Neural crest cell (in vitro differentiated cells): ENCODE measurements at places on chromosomes 2 and 18.

DNA sequence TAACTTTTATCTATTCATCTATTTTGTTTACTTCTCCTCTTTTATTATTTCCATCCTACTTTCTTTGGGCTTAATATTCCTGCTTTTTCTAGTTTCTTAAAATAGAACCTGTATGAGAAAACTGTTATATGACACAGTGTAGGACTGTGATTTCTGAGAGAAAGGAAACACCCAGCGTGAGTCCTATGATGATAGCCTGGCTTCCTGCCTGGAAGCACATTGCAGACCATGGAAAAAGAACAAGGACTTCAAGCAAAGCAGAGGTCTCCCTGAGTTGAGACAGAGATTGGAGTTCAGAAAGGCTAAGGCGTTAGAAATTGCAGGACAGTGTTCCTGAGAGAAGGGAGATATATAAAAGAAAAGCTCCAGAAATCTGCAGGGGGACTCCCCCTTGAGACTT, 7.8 kb downstream of the RBM44 start:
- no peaks in the 10 kb centered on the region for H3K36me3 ChIP-seq
- H3K4me1 ChIP-seq = no peaks in the 10 kb centered on the region
- H3K27me3 ChIP-seq = peaks cover 8% of the 10 kb centered on the region
- DNase-seq = no peak

- H3K27ac ChIP-seq = no peak overlapping the region
- H3K27me3 ChIP-seq = no peaks in the 10 kb centered on the region
- no peak overlapping the region for H3K4me3 ChIP-seq
- H3K4me1 ChIP-seq = peaks cover 12% of the 10 kb centered on the region
- no peaks in the 10 kb centered on the region for H3K36me3 ChIP-seq
Measured at GRCh38 chr18:37309059-37309458, 256.5 kb downstream of the CELF4 start.

GRCh38 chr2:57899898-57900297, 146.7 kb upstream of the VRK2 start:
- H3K36me3 ChIP-seq = no peaks in the 10 kb centered on the region
- no peaks in the 10 kb centered on the region for H3K27me3 ChIP-seq
- H3K4me3 ChIP-seq = no peak overlapping the region
- H3K4me1 ChIP-seq = no peaks in the 10 kb centered on the region
- H3K27ac ChIP-seq = no peak overlapping the region

- no peak for DNase-seq
- no peaks in the 10 kb centered on the region for H3K36me3 ChIP-seq
- no peak overlapping the region for H3K27ac ChIP-seq
- no peaks in the 10 kb centered on the region for H3K27me3 ChIP-seq
- no peak overlapping the region for H3K4me3 ChIP-seq
Measured at GRCh38 chr2:180910831-180911665, 69.4 kb upstream of the UBE2E3 start.

GRCh38 chr2:126496493-126496892, 159.5 kb upstream of the GYPC start:
- H3K4me1 ChIP-seq = no peaks in the 10 kb centered on the region
- no peak overlapping the region for H3K4me3 ChIP-seq
- H3K27ac ChIP-seq = no peak overlapping the region
- H3K27me3 ChIP-seq = no peaks in the 10 kb centered on the region

- no peak overlapping the region for H3K27ac ChIP-seq
- peaks cover 10% of the 10 kb centered on the region for H3K27me3 ChIP-seq
- H3K4me1 ChIP-seq = peaks cover 22% of the 10 kb centered on the region
- no peaks in the 10 kb centered on the region for H3K36me3 ChIP-seq
- no peak overlapping the region for H3K4me3 ChIP-seq
- DNase-seq = no peak
Measured at GRCh38 chr2:47611771-47612170, 171.2 kb upstream of the MSH6 start.

DNA sequence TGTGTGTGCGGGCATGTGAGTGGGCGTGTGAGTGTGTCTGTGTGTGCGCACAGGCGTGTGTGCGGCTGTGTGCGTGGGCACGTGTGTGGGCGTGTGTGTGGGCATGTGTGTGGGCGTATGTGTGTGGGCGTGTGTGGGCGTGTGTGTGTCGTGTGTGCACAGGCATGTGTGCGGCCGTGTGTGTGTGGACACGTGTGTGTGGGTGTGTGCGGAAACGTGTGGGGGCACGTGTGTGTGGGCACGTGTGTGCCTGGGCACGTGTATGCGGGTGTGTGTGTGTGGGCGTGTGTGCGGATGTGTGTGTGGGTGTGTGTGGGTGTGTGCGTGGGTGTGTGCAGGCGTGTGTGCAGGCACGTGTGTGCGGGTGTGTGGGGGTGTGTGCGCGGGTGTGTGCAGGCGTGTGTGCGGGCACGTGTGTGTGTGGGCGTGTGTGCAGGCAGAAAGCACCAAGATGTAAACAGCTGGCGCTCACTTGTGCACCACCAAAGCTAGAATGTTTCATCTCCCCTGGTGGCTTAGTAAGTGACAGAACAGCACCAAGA, 31.2 kb upstream of the ALKAL2 start:
- peak overlapping the region; percentile 50 for H3K27ac ChIP-seq
- peaks cover 4% of the 10 kb centered on the region for H3K36me3 ChIP-seq
- H3K4me3 ChIP-seq = no peak overlapping the region
- H3K27me3 ChIP-seq = no peaks in the 10 kb centered on the region

DNA sequence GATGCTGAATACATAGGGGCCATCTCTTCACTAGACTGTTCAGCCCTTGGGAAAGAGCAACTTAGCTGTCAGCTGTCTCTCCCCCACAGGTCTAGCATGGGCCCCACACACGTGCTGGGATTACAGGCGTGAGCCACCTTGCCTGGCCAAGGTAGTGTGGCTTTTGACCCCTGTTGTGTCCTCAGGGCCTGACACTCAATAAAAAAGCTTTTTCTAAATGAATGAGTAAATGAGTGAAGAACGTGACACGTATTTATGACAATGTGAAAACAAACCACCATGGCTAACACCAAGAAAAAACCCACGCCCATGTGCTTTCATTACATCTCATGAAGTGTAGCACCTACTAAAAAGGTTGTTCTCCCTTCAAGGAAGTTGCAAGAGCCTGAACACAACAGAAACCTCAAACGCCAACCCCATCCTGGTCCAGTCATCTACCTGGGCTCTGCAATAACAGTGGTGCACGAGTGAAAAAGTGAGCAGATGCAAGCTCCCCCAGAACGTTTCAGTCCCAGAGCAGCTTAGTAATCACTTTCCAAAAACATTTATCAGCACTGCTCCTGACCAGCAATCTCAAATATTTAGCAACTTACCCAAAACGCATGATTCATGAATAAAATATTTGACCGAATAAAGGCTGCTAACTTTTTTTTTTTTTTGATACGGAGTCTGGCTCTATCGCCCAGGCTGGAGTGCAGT, 3.4 kb downstream of the WDFY1 start:
- H3K36me3 ChIP-seq = peaks cover 2% of the 10 kb centered on the region
- peaks cover 33% of the 10 kb centered on the region for H3K4me1 ChIP-seq
- no peaks in the 10 kb centered on the region for H3K27me3 ChIP-seq
- no peak overlapping the region for H3K27ac ChIP-seq

DNA sequence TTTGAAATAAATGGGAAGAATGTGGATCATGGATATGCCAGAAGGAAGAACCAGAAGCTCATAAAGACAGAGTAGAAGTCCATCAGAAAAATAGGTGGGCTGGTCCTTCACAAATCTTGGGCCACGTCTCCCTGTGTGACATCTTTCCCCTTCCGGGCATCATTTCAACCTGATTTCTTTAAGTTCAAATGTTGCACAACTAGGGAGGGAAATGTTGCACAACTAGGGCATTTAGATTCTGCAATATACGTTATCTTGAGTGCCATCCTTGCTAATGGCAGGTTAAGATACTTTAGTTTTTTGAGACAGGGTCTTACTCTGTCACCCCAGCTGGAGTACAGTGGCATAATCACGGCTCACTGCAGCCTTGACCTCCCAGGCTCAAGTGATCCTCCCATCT, 129.6 kb downstream of the CERS6 start:
- H3K4me3 ChIP-seq = no peak overlapping the region
- H3K27ac ChIP-seq = no peak overlapping the region
- no peaks in the 10 kb centered on the region for H3K27me3 ChIP-seq
- H3K4me1 ChIP-seq = peaks cover 11% of the 10 kb centered on the region

DNA sequence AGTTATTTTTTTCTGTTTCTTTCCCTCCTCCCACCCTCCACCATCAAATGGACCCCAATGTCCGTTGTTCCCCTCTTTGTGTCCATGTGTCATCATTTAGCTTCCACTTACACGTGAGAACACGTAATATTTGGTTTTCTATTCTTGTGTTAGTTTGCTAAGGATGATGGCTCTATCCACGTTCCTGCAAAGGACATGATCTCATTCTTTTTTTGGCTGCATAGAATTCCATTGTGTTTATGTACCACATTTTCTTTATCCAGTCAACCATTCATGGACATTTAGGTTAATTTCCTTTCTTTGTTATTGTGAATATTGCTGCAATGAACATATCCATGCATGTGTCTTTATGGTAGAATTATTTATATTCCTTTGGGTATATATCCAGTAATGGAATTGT, 91.3 kb upstream of the TNP1 start:
- no peak overlapping the region for H3K27ac ChIP-seq
- peaks cover 5% of the 10 kb centered on the region for H3K36me3 ChIP-seq
- H3K4me3 ChIP-seq = no peak overlapping the region
- peaks cover 17% of the 10 kb centered on the region for H3K4me1 ChIP-seq
- no peaks in the 10 kb centered on the region for H3K27me3 ChIP-seq

DNA sequence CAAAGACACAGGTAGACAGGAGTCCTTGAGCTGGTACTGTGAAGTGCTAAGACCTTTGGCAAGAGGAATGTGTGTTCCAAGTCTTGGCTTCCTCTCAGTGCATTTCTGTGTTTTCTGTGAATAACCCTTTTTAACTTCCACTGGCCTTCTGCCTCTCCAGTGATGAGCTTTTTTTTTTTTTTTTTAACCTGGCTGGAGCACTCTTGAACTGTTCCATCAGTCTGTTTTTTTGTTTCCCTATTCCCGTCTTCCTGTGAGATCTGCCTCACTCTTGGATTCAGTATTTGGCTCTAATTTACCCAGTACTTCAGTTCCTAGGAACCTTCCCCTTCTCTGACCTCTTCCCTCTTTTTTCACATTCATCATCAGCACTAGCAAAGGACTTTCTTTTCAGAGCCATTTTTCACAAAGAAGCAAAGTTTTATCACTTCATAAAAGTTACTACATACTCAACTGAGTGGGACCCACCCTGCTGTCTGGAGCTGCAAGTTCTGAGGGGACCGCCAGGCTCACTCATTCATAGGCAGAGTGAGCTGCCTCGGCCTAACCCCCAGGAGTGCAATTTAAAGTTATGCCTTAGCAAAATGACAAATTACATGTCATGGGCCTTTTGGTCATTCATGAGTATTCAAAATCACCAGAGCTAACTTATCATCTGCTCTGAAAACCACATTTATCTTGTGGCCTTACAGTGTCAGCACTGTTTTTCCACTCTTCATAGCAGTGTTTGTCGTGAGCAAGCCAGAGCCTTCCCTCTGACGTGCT, 126.9 kb upstream of the DAPL1 start:
- H3K27me3 ChIP-seq = no peaks in the 10 kb centered on the region
- H3K4me1 ChIP-seq = no peaks in the 10 kb centered on the region
- no peak overlapping the region for H3K4me3 ChIP-seq
- no peak for DNase-seq
- peaks cover 8% of the 10 kb centered on the region for H3K36me3 ChIP-seq

- H3K36me3 ChIP-seq = peaks cover 10% of the 10 kb centered on the region
- H3K27me3 ChIP-seq = no peaks in the 10 kb centered on the region
- H3K4me3 ChIP-seq = no peak overlapping the region
- H3K4me1 ChIP-seq = peaks cover 54% of the 10 kb centered on the region
- no peak for DNase-seq
Measured at GRCh38 chr2:235000426-235001236, 48.8 kb downstream of the SH3BP4 start.

DNA sequence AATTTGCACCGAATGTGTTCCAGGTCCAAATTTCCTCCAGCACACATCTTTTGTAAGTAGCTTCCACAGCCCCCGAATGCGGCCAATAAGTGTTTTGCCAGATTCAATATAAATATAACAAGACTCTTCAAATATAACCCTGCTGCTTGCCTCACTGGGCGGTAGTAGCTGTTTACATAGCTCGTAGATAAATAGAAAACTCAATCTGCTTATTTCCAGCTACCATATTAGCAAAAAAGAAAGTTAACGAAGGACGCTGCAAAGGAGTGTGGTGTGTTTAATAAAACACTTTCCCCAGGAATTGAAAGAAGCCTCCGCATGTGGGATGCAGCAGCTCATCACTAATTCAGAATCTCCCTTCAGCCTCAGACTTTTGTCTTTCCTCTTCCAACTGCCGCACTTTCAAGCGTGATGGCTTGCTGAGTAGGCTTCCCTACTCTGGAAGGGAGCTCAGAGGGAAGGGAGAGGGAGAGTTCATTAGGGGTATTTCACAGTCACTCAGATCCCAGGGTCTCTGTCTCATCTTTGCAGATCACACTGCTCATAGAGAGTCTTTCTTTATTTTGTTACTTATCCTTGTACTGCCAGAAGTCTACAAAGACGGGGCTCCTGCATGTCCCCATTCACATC, 367.0 kb downstream of the RND3 start:
- peak overlapping the region; percentile 74 for H3K4me3 ChIP-seq
- H3K4me1 ChIP-seq = peaks cover 20% of the 10 kb centered on the region
- no peak for DNase-seq
- peak overlapping the region; percentile 83 for H3K27ac ChIP-seq

GRCh38 chr2:171671867-171672266, 15.4 kb upstream of the DYNC1I2 start:
- H3K27me3 ChIP-seq = peaks cover 6% of the 10 kb centered on the region
- no peaks in the 10 kb centered on the region for H3K36me3 ChIP-seq
- no peak overlapping the region for H3K27ac ChIP-seq
- no peak overlapping the region for H3K4me3 ChIP-seq
- DNase-seq = no peak

GRCh38 chr2:45743531-45744396, 92.3 kb downstream of the PRKCE start:
- H3K36me3 ChIP-seq = peaks cover 6% of the 10 kb centered on the region
- H3K27me3 ChIP-seq = no peaks in the 10 kb centered on the region
- DNase-seq = no peak
- H3K27ac ChIP-seq = no peak overlapping the region
- H3K4me3 ChIP-seq = no peak overlapping the region
- H3K4me1 ChIP-seq = peaks cover 13% of the 10 kb centered on the region

DNA sequence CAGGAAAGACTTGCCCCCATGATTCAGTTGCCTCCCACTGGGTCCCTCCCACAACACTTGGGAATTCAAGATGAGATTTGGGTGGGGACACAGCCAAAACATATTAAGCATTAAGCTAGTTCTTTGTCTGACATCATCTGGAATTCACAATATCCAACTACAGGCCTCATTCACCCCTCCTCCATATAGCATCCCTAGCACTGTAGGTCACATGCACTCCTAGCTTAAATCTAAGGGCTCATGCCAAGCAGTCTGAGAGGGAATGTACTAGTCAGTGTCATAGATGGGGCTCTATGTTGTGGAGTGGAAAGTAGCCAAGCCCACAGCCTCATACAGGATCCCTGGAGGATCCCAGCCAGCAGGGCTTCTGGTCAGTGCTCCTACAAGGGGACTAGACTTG, 92.1 kb downstream of the IRS1 start:
- H3K4me1 ChIP-seq = peaks cover 9% of the 10 kb centered on the region
- no peak for DNase-seq
- no peak overlapping the region for H3K27ac ChIP-seq
